Stimulated activated CD4-positive, alpha-beta T cell treated with anti-CD3 and anti-CD28 coated beads, Interleukin-1b, Interleukin-23, amount 100 ng/mL, for 48 hours (primary cell): ENCODE measurements at places on chromosomes 6 and 20.

DNA sequence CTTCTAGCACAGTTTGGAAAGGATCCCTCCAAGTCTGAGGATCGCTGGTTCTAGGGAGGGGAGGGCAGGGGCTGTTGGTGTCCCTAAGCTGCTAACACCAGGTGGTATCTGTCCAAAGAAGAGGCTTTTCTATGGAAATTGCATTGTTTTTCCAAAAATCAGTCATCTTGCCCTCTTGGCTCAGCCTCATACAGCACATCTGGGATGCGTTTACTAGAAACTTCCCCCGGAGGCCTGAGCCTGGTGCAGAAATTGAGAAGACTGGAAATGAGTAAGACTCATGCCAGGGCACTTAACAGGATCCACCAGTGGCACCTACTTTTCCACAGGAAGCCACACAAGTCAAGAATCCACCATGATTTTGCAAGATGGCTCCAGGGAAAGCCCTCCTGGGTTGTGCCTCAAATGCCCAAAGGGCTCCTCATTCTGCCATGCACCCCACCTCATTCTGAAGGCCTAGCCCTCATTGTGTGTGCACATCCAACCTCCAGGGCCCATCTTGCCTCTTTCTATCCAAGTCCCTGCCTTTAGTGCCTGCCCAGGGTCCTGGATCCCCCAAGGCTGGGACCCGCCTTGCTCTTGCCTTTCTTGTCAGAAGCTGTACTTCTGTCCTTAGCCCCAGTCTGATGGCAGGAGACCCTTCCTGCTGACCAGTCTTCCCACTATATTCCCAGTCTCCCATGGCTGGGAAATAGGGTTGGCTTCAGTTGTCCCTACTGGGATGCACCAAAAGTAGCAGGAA is 97.6 kb downstream of the MRPL14 start:
- no peak for DNase-seq

DNA sequence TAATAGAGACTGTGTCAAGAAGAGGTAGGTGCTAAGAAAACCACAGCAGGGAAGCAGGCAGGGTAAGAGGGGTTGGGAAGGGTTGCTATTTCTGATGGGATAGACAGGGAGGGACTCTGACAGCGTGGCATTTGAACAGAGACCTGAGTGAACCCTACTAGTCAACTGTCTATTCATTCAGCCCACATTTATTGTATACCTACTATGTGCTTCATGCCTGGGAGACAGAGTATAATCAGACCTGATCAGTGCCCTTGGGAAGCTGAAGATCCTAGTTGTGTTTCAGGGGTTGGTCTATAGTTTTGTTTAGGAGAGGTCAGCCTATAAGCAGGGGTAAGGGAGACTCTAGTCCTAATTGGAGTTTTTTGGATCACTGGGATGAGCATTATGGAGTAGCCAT is 14.9 kb upstream of the CAPN11 start:
- no peak for DNase-seq

DNA sequence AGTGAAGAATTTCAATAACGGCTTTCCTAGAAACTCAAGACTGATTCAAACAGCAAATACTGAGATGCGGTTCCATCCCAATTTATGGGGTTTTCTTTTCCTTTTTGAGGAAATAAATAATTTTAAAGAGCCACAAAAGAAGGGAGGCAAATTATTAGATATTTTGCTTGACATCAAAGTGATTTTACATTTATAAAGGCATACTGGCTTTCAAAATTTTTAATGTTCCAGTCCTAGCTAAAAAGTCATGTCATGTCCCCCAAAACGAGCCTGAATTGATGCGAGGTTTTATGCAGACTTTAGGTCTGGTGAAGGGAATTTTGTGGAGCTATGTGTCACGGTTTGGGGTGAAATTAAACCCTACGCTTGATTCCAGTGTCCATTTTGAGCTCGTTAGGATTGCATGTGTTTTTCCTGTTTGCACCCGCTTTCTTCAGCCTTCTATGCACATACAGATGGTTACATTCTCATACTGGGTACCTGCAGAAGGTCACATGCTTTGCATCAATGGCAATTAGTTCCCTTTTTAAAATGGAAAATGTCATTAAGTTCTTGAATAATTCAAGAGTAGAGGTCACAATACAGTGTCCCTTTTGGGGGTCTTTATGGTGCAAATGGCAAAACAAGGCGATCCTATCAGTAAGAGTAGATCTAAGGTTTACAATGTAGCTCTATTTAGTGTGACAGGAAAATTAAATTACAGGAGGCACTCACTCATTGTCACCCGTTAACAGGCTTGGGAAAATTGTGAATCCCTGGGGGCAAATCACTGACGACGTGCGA is 17.3 kb downstream of the FOXA2 start:
- DNase-seq, result no peak

DNA sequence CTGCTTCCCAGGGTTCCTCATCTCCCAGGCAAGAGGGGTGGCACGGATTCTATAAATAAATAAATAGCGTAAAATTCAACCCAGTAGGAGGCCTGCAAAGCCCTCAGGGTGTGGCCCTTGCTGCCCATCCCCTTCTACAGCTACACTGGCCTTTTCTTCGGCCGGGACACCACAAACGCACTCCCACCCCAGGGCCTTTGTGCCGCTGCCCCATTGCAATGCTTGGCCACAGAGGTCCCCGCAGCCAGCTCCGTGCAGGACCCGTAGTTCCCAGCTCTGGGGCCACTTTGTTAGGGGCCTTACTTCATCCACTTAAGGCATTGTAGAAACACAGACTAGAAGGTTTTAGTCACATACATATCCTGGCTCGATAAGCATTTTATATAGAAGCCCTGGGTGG is 151.2 kb downstream of the ERMARD start:
- no peak for DNase-seq

GRCh38 chr6:79808921-79809320 is 138.4 kb downstream of the ELOVL4 start:
- DNase-seq, result no peak

GRCh38 chr6:47019941-47020340 is 22.2 kb downstream of the ADGRF1 start:
- no peak for DNase-seq

GRCh38 chr6:128479048-128479666 is 41.2 kb downstream of the PTPRK start:
- DNase-seq, result no peak

GRCh38 chr20:46013322-46013828 is 4.7 kb downstream of the MMP9 start:
- no peak for DNase-seq

DNA sequence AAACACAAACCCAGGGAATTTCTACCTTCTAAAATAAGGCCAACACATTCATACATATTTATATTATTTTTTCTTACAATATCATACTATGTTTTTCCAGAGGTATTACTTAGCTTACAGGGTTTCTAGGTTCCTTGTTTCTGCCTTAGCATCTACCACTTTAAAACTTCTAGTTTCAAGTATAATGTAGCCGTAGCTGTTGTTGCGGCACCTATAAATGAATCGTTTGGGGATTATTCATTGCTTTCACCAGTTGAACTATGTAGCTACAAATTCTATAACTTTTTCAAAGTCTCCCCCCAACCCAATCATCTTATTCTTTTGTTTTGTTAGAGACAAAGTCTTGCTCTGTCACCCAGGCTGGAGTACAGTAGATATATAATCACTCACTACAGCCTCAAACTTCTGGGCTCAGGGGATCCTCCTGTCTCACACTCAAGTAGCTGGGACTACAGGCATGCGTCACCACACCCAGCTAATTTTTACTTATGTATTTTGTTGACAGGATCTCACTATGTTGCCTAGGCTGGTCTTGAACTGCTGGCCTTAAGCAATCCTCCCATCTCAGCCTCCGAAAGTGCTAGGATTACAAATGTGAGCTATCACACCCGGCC is 43.9 kb downstream of the TNFAIP3 start:
- DNase-seq, result no peak

DNA sequence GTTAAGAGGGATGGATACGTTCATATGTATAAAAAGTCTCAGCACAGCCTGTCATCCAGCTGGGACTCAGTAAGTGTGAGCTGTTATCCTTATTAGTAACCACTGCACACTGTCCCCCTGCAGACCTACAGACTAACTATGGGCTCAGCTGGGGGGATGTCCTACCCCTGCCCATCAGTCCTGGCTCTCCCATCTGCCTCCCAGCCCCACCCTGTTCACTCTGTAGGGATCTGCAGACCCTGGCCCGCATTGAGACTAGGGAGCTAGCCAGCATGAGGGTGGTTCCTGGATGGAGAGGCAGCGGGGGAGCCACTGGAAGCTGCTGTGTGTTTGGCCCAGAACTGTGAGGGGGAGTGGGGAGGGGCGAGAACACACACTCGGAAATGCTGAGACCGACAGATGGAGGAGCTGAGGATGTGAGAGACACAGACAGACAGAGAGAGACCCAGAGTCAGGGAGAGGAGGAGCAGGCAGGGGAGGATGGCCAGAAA is 17.1 kb downstream of the XKR7 start:
- no peak for DNase-seq

- no peak for DNase-seq
Measured at GRCh38 chr6:45896783-45897441, 118.7 kb downstream of the CLIC5 start.

DNA sequence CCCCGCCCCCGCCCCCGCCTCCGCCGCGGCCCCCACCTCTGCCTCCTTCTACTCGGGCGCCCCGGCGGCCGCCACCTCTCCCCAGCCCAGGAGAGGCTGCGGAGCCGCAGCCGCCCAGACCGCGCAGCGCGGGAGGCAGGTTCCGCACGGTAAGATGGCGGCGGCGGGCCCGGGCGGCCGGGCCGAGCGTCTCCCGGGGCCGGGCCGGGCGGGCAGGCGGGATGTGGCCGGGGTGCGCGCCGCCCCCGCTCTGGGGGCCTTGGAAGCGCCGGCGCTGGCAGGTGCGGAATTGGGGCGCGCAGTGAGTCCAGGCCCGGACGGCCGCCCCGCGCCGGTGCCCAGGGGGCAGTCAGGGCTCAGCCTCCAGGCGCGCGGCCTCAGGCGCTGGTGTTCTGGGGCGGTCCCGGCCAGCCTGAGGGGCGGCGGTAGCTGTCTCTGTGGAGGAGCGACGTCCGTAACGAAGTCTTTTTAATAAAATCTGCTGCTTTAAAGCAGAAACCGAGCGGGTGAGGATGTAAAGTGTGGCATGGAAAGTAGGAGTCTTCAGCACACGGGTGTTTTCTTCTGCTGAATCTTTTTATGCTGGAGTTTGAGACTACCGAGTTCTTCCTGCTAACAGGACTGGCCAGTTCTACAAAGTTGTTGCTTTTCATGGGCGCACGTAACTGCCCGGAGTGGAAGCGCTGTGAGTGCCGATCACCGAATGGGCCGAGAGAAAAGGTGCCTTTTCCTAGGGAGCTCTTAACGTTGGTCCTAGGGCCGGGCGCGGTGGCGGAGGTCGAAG is at the start of gene GID8:
GID8 (plus strand) TSS at position 43 of the 784 bp plus-strand sequence. CDS start 3,356 bp downstream, outside the sequence.
- DNase-seq, result peak; percentile 35

GRCh38 chr6:47221565-47221964 is 88.1 kb downstream of the TNFRSF21 start:
- DNase-seq, result no peak

- DNase-seq, result no peak
Measured at GRCh38 chr6:31736768-31737314, 511 bp upstream of the CLIC1 start.

DNA sequence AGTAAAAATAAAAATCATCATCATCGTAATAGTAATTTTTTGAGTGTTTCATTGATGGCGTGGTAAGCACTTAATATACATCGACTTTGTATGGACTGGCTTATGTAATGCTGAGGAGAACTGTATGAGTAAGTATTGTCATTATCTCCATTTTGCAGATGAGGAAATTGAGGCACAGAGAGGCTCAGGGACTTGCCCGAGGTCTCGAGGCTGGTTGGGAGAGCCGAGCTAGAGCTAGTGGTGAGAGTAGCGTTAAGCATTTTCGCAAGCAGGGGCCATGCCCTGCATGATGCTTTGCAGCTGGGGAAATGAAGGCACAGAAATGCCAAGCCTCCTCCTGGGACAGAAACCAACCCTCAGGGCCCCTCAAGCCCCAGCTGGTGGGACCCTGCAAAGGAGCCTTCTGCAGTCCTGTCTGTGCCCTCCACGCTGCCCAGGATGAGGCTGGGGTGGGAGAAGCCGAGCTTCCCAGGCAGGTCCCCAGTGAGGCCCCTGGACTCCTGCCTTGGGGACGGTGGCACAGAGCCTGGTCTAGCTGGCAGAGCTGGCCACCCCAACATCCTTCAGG is 31.1 kb upstream of the STX16 start:
- DNase-seq, result no peak

- DNase-seq, result peak; percentile 54
Measured at GRCh38 chr6:26536571-26537159, 1.5 kb upstream of the HMGN4 start.

DNA sequence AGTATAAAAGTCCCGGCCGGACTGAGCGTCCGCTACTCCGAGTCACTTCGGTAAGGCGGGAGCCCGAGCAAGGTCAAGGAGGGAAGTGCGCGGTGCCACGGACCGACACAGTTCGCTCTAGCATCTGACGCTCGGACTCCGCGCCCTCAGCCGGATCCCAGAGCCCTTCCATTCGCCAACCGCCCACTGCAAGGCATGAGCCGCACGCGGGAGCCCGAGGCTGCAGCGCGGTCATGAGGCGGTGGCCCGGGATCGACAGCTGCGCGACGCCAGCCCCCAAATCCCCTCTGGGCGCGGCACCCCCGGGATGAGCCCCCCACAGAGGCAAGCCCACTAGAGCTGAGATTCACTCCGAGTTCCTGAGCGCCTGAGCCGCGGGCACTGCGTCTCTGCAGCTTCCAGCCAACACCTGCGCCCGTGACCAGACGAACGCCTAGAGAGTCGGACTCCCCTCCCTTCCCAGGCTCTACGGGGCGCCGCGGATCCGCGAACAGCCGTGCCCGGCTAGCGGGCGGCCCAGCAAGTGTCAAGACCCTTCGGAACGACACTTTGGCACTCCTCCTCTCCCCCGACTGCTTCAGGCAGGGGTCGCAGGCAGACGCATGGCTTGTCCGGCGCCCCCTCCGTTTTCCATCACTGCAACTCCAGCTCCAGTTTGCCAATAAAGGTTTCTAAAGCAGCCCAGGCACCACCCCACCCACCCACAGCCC is 725 bp upstream of the ISM1 start:
- peak; percentile 17 for DNase-seq

DNA sequence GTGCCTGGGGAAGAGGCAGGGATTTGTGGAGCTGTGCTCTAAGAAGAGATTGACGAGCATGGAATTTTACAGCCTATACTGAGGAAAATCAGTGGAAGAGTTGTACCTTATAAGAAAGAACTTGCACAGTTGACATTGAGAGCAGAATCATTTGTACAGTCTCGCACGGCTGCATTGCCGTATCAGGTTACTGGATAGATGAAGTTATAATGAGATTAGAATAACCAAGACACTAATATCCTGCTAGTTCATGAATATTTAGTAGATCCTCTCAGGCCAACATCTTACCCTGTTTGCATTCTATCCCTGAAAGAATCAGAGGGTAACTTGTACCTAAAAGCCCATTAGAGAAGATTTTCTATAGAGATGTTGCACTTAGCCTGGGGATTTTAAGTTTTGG is 447.1 kb downstream of the PREX1 start:
- DNase-seq, result no peak
